ENCODE measurements at places on chromosomes 7 and 10.

DNA sequence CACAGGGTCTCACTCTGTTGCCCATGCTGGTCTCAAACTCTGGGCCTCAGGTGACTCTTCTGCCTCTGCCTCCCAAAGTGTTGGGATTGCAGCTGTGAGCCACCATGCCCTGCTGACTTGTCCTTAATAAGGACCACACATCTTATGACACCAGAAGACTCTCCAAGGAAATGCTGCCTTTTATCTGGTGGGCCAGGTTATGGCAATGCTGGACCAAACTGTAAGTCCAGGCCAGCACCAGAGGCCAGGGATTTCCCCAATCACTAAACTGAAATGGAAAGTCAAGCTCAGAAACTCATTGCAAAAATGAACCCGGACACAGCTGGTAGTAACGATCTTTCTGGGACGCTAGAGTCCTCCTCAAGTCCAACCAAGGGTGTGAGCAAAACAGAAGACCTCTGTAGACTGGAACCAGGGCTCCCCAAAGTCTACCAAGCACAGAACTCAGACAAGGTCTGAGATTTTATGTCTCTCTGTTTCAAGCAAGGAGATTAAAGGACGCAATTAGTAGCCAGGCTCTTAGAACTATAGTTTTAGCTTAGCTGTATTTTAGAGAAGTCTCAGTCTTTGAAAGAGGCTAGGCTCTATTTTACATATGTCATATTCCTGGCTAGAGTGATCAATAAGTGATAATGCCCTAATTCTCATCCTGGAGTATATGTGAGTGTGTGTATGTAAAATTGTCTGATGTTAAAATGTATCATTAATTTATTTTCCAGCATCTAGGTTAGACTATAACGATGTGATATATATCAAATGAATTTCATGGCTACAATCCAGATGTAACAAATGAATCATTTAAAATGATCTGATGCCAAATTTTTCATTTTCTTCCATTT, 74.0 kb upstream of the ITGB1 start:
- no peak for DNase-seq

DNA sequence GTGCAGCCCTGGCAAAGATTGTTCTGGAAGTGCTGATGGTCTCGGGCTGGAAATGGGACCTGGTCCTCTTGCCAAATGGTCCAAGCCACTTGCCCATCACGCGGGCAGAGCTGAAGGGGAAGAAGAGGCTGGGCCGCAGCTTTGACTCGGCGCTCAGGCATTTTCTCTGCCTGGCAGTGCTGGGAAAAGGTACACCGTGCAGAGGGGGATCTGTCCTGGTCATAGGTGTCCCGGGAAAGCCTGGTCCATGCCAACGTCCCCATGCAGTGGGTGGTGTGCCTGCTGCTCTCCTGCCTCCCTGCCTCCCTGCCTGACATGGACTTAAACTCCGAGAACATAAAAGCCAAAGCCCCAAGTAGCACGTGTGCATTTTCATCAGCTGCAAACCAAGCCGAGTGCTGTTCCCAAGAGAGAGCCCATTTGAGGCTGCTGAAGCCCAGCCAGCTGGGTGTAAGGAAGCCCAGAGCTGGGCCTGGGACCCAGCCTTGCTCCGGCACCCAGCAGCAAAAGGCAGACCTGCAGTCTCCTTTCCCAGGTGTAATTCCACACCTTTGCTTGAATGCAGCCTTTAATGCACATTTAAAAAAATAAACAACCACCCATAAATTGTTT, 72.7 kb downstream of the TCERG1L start:
- DNase-seq, result no peak

DNA sequence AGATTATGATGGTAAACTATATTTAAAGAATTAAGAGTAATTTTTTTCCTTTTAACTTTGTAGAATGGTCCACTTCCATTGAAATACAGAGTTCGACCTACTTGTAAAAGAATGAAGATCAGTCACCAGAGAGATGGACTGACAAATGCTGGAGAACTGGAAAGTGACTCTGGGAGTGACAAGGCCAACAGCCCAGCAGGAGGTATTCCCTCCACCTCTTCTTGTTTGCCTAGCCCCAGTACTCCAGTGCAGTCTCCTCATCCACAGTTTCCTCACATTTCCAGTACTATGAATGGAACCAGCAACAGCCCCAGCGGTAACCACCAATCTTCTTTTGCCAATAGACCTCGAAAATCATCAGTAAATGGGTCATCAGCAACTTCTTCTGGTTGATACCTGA, 8.3 kb downstream of the BMI1 start:
- DNase-seq, result no peak

DNA sequence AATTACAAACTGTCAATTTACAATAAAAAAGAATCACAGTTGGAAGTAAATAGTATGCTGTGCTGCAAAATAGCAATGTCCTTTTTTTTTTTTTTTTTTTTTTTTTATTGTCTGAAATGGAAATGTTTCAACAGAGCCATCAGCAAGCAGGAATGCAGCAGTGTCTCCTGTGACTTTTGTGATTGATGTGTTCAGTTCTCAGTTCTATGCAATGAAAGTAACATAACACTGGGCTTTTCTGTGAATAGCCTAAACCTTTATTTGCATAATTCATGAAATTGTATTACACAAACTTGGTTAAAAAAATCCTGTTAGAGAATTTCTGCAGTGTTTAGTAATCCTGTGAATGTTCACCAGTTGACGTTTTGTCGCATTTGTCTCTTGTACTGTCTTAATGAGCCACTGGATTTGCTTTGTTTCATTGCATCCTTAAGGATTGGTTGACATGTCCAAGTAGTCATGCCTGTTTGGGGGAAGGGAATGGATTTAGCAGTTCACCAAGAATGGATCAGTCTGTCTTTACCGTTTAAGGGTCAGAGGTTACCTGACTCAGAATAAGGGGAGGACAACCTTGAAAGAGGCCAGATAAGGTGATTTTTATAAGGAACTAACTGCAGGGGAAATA, 192.7 kb downstream of the MLLT10 start:
- no peak for DNase-seq

DNA sequence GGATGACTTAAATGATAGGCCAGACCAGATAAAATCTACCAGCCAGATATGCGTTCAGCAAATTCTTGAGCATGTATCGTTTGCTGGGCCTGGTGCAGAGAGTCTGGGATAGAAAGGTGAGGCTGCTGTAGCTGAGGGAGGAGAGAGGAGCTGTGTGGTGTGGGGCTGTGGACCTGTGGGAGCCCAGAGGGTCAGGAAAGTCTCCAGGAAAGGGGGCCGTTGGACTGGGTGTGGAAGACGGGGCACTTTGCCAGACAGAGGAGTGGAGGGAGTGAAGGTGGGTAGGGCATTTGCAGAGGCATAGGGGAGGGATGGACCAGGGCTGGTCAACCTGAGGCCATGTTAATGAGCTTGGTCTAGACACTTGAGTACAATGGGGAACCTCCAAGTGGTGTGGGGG, 124.7 kb upstream of the UNC5B start:
- no peak for DNase-seq

- DNase-seq, result no peak
Measured at GRCh38 chr7:48274662-48275061, 103.4 kb downstream of the ABCA13 start.

DNA sequence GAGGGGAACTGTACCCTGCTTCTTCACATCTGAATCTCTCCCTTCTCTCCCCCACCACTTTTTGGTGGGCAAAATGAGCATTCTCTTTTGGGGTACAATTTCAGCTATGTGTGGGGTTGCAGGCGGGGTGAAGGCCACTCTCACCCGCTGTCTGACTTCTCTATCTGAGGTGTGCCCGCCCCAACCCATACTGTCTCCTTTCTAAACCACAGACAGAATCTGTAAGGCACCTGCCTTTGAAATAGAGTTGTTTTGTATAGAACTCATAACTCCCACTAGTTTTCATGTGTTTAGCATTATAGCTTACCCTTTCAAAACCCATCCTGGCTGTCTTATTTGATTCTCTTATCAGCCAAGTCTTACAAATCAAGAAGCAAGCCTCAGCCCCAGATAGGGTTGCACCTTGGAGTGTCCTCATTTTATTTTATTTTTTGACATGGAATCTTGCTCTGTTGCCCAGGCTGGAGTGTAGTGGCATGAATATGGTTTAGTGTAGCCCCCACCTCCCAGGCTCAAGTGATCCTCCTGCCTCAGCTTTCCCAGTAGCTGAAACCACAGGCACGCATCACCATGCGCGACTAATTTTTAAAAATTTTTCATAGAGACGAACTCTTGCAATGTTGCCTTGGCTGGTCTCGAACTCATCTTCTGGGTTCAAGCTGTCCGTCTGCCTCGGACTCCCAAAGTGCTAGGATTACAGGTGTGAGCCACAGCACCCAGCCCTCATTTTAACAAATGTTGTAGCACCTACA, 11.9 kb downstream of the TSPAN14 start:
- peak; percentile 22 for DNase-seq

DNA sequence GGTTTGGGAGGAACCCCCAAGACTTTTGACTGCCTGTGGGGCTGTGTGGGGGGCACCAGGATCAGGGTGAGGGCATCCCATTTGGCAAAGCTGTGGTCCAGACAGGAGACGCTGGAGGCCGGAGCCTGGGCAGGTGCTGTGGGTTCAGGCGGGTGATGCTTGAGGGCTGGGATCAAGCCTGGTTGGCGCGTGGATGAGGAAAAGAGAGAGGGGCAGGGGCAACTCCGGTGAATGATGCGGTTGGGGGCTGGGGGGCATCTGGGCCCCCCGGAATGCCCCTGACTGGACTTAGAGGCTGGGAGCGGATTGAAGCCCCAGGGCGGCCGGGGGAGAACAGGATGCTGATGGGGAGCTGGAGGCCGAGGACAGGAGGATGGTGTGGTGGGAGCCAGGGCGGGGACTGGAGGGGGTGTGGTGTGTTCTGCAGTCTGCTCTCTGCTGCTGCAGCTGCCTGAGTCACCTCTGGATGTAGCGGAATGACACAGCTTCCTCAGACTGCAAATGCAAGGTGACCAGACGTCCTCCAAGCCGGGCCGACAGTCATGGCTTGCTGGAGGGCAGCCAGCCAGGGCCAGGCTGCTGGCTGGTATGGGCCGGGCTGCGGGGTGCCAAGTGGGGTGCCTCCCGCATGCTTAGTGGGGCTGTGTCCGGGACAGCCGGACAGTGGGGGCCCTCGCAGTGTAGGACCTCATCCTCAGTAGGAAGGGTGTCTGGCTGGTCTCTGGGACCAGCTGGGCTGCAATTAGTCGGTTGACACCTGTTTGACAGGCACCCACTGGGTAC, 3.2 kb downstream of the MAFK start:
- DNase-seq, result peak; percentile 66

GRCh38 chr10:102776779-102777456, 33.2 kb downstream of the WBP1L start:
- peak; percentile 97 for DNase-seq

GRCh38 chr10:129712000-129712399, 245.0 kb downstream of the MGMT start:
- no peak for DNase-seq

GRCh38 chr7:135236727-135237126, 3.1 kb downstream of the STRA8 start:
- DNase-seq, result no peak

DNA sequence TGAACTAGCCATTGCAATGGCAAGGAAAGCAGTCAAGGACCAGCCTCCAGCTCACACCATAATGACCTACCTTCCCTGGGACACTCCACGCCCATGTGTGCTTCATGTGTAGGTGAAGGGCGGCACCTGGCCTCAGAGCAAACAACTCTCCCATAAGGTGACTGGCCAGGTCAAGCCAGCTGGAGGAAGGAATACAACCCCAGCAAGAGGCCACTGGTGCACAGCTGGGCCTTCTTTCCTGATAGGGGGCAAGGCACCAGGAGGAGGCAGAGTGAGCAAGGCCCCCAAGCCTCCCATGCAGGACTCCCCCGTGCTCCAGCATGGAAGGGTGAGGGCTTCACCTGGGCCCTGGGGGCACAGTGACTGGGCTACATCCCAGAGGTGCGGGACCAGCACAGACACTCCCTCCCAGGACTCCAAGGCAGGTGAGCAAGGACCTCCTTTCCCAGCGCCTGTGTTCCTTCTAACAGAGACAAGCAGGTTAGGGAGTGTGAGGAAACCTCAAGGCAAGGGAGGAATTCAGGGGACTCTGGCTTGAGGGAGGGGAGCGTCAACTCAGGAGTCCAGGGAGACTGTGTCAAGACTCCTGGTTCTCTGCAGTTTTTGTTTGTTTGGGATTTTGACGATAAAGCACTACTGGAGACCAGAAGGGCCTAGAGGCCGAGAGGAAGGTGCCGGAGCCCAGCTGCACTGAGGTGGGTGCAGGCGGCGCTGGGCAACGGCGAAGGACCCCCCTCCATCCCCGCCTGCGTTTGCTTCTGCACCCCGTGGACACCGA, 1.7 kb downstream of the PTPRN2 start:
- no peak for DNase-seq

DNA sequence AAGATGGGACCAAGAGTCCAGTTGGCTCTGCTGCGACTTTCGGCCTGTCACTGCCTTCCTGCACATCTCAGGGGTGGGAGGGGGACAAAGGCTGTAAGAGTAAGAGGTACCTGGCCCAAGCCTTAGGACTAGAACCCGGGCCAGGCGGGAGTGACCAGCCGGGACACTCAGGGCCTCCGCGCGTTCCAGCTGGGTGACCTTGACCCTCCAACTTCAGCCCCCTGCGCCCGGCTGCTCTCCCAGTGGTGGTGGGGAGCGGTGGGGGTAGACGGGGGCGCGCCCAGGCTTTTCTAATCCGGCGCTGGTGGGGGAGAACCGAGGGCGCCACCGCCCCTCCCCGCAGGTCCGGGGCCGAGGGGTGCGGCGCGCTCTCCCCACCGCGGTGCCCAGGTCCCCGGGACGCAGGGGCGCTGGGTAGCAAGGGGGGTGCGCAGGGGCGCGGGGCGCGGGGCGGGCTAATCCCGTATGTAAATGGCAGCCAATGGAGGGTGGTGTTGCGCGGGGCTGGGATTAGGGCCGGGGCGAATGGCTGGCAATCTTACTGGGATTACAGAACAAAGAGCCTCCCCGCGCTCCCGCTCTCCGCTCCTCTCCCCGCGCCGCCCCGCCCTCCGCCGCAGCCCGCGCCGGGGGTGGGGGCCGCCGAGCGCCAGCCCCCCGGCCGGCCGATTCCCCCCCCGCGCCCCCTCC, at the start of gene GTF2IRD1:
Gene GTF2IRD1, plus strand, starts transcription at position 585 of the 690 bp plus-strand sequence. CDS start 54,175 bp downstream, outside the sequence.
- peak; percentile 61 for DNase-seq

GRCh38 chr10:5524641-5525560, at the start of gene CALML3:
TSS of gene CALML3 (plus strand) at chr10:5524961. CDS start at chr10:5525086, 125 bp downstream.
- peak; percentile 2 for DNase-seq

DNA sequence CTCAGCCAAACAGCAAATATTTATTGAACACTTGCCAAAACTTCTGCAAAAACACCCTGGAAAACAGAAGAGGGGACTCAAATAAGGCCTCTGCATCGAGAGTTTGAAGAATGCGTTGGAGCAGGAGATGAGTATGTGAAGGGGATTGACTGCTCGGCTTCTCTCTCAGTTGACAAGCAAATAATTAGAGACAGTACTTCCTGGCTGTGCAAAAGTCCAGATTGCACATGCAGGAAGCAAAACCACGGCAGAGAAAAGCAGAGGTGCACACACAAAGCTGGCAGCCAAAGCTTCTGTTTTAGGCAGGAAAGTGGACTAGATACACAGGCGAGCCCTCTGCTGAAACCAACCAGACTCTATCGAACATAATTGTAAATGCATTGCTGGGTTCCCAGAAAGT, 343.6 kb upstream of the MGMT start:
- DNase-seq, result no peak

Measured in thyroid gland (tissue), 4 donors.